ENCODE measurements at places on chromosomes 16 and 17. TPM values are rescaled to one million over a fixed set of nuclear protein-coding genes. Genes with fewer than 3 reads are reported as not detected.

SP6 gene
- 1.1 TPM for total RNA-seq

HS3ST2 gene
- total RNA-seq: 2.1 TPM

CACNG1 gene
- not detected for total RNA-seq

BCL6B gene
- total RNA-seq: 11.2 TPM

CDYL2 gene
- total RNA-seq: 6.3 TPM

MYH2 gene
- total RNA-seq: 0.12 TPM

DHODH gene
- total RNA-seq: 15.1 TPM

HBQ1 gene
- 3.0 TPM for total RNA-seq

CPPED1 gene
- total RNA-seq: 13.3 TPM

ZNF469 gene
- 0.74 TPM for total RNA-seq

GNGT2 gene
- 5.2 TPM for total RNA-seq

CCL8 gene
- 3.4 TPM for total RNA-seq

PYDC1 gene
- total RNA-seq: not detected

EVPLL gene
- not detected for total RNA-seq
